ENCODE measurements at places on chromosomes 13 and 19.

- no peak for DNase-seq
Measured at GRCh38 chr19:49749055-49749716, 13.9 kb downstream of the TSKS start.

DNA sequence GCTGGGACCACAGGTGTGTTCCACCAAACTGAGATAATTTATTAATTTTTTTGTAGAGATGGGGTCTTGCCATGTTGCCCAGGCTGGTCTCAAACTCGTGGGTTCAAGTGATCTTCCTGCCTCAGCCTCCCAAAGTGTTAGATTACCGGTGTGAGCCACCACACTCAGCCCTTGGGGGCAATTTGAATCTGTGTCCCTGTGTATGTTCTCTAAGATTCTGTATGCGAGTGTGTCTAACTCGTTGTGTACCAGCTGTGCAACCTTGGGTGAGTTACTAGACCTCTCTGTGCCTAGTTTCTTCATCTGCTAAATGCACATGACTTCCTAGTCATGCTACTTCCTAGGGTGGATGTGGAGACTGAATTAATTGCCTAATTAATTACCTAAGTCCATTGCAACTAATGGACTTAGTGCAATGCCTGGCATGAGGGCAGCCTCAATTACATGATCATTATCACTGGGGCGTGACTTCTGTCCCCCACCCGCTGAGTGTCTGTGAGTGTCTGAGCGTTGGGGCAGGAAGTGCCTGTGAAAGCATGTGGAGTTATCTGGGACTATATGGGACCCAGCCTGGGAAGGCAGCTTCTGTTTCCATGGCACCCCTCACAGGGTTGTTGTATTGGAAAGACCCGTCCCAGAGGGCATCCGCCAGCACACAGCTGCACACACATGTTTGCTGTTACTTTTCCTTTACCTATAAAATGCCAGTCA, 1.8 kb upstream of the NCCRP1 start:
- DNase-seq, result no peak

- DNase-seq, result no peak
Measured at GRCh38 chr13:73952648-73953047, 181.6 kb downstream of the KLF12 start.

DNA sequence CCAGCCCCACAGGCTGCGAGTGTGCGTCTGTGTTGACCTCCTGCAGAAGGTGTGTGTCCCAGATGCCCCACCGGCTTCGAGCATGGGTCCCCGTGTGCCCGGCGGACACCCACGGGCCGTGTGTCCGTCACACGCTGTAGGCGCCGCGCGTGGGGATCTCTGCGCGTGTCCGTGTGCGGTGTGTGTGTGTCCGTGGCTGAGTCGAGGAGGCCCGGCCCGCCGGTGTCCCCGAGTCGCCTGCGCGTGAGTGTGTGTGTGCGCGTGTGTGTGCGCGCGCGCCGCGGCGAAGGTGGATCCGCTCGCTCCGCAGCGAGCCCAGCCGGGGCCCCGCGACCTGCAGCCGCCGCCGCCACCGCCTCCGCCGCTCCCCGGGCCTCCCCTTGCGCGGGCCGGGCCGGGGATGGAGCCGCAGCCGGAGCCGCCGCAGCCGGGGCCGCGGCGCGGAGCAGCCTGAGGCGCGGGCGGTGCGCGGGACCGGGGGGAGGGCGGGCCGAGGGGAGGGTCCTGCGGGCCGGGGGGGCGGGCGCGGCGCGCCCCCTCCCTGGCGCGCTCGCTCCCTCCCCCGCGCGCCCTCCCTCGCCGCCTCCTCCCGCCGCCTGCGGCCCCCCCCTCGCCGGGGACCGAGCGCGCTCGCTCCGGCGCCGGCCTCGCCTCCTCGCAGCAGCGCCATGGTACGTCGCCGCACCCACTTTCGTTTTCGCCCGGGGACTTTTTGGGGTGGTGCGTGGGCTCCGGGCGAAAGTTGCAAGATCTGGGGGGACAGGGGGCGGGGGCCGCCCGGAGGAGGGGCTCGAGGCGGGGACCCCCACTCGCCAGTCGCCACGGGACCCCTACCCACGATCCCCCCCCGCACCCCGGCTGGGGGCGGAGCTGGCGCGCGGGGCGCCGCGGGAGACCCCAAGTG, 7.1 kb upstream of the NFIC start:
- peak; percentile 86 for DNase-seq

GRCh38 chr13:75932636-75933035, 296.5 kb downstream of the LMO7 start:
- DNase-seq, result no peak

DNA sequence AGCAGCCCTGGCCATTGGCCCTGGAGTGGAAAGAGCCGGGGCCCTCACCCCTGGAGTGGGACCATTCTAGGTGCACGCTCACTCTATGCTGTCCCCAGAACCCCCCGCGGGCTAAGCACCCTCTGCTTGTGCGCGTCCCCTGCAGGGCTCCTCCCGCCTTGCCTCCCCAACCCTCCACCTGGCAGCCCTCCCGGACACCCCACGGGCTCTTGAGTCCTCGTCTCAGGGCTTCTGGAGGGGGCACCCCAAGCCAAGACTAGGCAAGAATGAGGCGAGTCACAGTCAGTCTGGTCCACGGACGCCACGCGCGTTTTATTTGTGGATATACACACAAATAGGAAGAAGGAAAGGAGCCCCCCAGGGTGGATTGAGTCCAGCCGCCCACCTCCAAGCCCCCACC, 7.0 kb upstream of the TMEM161A start:
- no peak for DNase-seq

DNA sequence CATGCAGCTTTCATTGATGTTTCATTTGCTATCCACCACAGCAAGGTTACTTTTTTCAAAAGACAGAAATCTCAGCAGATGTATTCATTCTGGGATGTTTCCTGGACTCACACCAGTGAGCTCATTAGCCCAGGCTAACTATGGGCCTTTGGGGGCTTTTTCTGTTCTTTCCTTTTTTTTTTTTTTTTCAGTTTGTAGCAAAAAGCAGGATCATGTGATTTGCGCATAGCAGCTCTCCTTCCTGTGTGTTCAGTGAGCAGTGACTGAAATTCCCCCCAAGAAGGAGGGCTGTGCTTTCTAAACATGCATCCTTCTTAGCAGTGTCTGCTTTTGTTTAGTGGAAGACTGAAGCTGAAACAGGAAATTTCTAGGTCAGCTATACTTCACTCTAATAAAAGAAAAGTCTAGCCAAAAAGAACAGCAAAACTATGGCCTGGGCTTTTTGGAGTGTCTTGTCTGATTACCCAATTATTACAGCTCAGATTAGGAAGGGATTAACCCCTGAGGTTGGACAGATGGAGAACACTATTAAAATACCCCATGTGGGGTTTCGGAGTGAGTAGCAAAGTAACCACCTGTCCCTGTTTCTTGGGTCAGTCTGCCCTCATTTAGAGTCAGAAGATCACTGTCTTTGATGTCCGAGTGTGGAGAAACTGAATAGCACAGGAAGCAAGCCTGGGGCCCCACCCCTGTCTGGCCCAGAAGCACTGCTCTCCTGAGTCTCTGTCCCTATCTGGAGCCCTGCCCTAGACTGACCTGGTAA, 8.9 kb upstream of the AMER2 start:
- DNase-seq, result no peak

DNA sequence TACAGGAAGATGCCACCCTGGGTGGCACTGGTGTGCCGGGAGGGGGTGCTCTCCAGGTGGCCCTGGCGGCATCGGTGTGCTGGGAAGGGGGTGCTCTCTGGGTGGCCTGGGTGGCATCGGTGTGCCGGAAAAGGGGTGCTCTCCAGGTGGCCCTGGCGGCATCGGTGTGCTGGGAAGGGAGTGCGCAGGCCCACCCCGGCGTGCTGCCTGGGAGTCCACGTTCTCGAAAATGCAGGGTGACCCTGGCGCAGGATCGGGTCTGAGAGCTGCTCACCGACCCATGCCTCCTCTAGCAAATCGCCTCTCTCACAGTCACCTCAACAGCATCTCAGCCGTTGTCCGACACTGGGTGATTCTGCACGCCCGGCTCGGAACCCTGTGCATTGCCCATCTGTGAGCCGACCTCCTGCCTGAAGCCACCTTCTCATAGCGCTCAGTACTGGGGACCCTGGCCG, 36.4 kb downstream of the RASA3 start:
- no peak for DNase-seq

DNA sequence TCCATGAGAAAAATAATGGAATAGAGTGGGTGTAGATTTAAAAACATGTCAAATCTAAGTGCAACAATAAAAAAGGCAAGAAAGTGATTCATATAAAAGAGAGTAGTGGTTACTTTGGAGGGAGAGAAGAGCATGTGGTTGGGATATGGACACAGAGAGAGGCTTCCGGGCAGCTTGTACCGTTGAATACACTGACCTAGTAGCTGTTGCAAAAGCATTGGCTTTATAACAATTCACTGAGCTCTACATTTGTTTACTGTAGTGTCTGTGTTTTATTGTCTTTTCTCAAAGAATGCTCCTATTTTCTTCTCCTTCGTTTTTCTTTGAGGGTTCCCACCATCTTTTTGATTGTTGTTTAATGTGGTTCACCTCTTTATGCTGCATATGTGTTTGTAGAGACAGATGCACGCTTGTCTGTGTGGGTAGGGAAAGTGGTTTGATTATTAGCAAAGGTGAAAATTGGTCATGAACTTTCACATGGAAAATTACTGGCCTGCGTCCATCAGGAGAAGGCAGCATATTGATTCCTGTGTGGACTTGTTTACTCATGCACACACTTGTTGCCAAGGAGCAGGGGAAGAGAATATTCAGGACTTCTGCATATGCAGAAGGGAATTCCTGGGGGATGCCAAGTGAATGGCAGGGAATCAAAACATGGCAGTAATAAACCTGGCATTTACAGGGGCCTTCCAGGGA, 29.9 kb upstream of the IRS2 start:
- no peak for DNase-seq

DNA sequence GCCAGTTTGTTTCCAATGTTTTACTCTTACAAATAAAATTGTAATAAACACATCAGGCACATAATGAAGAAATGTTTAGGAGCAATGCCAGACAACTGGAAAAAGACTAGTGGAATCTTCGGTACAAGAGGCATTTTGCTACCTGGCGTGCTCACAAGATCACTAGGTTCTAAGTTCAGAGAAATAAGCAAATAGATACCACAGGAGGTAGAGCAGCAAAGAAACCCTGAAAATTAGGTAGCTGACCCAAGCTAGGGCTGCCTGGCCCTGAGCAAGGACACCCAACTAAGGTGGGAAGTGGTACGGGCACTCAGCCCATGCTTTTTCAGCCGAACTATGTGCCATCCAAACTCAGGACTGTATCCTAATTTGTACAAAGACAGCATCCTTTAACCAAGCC, 32.2 kb upstream of the TPP2 start:
- no peak for DNase-seq

DNA sequence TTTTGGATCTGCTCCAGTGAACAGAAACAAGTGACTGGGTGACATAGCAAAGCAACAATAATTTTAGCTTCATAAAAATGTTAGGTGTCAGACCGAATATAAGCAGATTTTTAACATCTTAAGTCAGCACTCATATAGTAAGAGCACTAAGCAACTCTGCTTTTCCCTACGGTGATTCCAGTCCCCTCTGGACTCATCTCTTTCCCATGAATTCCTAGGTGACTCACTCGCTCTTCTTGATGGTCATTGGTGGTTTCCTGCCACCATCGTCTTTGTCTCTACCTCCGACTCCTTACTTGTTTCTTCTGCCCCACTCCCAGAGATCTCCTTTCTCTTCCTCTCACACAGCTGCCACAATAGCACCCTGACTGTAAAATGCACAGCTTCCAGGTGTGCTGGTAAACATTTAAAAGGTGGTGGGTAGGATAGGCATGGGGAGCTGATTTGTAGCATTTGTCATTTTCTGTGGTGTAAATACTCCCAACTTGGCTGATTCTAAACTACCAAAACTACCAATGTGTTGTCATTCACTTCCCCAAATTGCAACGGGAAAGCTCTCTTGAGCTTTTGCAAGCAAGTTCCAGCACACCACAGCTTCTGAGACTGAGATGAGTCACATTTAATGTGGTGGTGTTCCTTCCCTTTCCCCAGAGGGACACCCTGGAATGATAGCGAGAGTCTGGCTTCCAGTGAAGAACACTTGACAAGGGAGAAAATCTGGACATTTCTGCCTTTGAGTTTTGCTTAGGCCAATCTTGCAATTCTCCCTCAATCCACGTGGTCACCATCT, 42.8 kb upstream of the CLDN10 start:
- DNase-seq, result no peak

GRCh38 chr19:45515081-45515624, 7.9 kb downstream of the VASP start:
- DNase-seq, result peak; percentile 58

- no peak for DNase-seq
Measured at GRCh38 chr19:34310494-34310981, 54.5 kb upstream of the GPI start.

GRCh38 chr19:49559928-49560327, 20.4 kb downstream of the NOSIP start:
- no peak for DNase-seq

- DNase-seq, result no peak
Measured at GRCh38 chr19:17409990-17410389, 4.6 kb upstream of the BST2 start.

DNA sequence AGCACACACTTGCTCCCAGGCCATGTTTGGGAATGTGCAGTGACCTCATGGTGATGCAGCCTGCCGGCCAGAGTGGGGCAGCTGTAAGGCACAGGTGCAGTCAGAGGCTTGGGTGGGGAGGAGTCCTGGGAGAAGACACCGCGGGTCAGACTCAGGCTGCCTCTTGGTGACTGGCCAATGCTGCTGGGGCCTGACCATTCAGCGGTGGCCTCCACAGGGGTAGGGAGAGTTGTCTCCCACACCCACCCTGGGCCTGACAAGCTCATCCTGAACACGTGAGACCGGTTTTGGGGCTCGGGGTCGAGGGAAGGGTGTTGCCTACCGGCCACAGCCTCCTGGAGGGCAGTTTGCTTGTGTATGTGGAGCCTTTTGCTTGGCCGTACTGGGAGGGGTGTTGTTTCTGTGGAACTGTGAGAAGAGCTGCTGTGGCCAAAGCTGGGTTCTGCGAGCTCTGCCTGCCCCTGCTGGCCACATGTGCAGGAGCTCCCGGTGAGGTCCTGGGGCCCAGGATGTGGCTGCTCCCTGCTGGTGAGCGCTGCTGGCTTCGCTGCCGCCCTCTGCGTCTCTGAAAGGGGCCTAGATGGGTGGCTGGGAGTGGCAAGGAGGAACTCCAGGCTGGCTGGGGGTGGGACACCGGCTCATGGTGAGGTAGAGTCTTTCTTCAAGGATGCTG, 22.1 kb downstream of the UPF1 start:
- DNase-seq, result no peak

DNA sequence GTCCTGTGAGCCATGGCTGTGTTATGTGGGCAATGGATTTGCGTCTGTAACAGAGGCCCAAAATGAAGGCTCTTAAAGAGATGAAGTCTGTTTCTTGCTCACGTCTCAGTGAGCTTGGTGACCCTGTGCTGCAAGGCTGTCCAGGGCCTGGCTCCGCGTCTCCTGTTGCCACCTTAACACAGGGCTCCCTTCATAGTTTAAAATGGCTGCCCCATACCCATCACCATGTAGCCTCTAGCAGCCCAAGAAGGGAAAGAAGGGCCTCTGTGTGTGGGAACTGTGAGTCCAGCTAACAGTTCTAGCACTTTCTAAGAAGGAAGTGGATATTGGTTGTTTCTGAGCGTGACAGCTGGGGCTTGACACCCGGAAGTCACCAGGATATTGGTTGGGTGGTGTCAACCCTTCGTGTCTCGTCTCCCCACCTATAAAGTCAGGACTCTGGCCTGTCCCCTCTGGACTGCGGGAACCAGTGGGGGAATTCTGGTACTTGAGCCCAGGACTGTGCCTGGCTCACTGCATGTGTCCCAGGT, 20.9 kb downstream of the TMED1 start:
- DNase-seq, result peak; percentile 30

Data from CD4-positive, alpha-beta T cell treated with Interleukin-12 subunit alpha and Interleukin-12 subunit beta, for 1 hour (primary cell).